Mucosa of gallbladder (tissue), 1 donor: ENCODE measurements at places on chromosomes 13 and 19. TPM values are rescaled to one million over a fixed set of nuclear protein-coding genes. Genes with fewer than 3 reads are reported as not detected.
A peak's percentile ranks its signal among the peaks of the same experiment; 100 is the strongest.

Gene PIBF1
- 16.5 TPM for total RNA-seq

Gene DAND5
- 0.26 TPM for total RNA-seq

DNA sequence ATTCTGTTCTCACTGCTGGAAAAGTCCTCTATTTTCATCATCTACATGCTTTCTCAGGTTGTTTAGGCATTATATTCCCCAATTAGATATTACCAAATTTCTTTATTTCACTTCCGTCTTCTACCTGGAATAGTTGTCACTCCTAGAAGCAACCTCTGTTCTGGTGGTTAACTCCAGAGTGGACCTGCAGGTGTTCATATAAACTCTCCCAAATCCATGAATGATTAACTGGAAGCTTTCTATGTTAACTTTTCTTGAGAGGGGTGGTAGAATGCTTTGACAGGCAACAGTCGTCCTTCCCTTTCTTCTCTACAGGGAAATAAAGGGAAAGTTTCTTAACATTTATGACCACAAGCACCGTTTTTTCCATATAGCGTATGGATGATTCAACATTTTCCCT lies 48.4 kb upstream of the UFM1 start:
- DNase-seq = no peak

DNA sequence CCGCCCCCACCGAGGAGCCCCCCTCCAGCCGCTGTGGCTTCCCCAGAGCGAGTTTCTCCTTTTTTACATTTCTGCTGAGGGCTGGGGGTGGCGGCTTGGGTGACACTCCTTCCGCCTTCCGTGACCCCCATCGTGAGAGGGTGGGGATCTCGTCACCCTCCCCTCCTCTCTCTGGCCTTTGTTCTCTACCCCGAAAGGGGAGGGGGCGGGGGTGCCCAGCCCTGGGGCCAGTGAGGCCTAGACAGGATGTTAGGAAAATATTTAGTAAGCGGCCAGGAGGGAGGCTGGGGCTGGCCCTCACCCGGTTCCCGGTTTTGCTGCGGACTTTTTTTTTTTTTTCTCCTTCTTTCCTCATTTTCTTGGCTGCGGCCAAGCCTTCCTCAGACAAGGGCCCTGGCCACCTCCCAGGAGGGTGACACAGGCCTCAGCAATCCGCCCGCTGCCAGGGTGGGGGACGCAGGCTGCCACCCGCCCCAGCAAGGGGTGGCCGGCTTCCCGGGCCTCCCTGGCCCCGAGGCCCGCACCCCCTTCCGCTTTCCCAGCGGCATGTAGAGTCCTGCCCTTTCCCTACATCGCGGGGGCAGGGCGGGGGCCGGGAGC lies 3.9 kb downstream of the MIDN start:
- DNase-seq = peak; percentile 90
